CD4-positive, alpha-beta T cell treated with Interleukin-4 for 1 hour (primary cell): ENCODE measurements at places on chromosomes 2 and 18.

GRCh38 chr2:197248623-197249022 is 62.0 kb downstream of the ANKRD44 start:
- DNase-seq, result peak; percentile 44

GRCh38 chr2:234488913-234489451 is 7.9 kb downstream of the ARL4C start:
- DNase-seq, result peak; percentile 79

- DNase-seq, result no peak
These were observed 10.4 kb downstream of the CHMP3 start for GRCh38 chr2:86552889-86553288.

GRCh38 chr18:74496508-74497323 is 553 bp downstream of the CNDP2 start:
- peak; percentile 40 for DNase-seq

DNA sequence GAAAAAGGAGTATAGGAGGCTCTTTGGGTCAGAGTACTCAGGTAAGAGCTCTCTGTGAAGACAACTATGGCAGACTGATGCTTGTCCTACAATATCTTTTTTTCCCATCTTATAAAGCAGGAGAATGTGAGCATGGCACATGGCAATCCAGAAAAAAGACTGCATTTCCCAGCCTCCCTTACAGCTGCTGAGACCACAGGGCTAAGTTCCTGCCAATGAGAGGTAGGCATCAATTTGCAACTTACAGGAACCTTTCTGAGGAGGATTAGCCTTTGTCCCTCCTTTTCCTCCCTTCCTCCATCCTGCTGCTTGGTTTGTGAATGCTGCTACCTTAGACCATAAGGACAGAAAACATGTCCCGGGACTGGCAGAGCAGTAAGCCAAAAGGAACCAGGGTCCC is 37.8 kb upstream of the ST8SIA5 start:
- DNase-seq, result no peak

- DNase-seq, result no peak
These were observed 603.5 kb downstream of the XIRP2 start for GRCh38 chr2:167491788-167492187.

GRCh38 chr2:197442857-197443256 is 8.0 kb upstream of the SF3B1 start:
- no peak for DNase-seq

DNA sequence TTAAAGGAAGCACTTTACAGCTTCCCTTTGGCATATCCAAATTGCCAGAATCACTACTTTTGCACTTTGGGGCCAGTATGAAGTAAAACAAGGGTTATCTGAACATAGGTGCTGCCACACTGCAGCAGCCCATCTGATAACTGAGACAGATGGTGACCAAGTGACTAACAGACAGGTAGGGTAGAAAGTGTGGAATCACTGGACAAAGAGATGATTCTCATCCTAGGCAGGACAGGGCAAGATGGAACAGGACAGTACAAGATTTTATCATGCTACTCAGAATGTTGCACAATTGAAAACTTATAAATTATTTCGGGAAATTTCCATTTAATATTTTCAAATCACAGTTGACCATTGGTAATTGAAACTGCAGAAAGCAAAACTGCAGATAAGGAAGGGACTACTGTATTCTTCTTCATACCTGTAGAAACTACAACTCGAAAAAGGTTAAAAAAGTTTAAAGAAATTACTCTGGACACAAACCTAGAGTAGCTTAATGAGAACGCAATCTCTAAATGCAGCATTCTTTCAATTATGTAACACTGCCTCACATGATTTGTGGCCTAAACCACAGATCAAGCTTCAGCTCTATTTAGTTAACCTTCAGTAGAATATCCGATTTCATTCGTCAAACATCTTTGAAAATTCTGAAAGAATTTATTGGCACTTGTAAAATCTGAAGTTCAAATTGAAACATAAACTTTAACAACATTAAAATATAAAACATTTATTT is 31.4 kb downstream of the HEATR5B start:
- DNase-seq, result no peak

DNA sequence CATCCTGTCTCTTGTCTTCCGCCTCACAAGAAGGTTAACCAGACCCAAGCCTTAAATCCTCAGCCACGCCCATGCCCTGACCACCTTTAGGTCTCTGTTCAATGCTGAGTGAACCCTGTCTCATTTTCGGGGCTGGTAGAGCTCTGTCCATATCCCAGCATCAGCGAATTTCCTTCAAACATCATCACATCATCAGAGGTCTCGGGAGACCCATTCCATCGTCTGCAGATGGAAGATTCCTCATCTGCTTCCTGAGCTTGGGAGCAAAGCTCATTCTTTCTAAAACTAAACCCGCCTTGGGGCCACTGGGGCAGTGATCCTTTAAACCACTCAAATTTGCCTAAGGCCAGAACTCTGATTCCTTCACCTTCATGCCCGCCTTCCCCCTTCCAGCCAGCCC is 173.7 kb downstream of the TTC32 start:
- DNase-seq, result no peak

DNA sequence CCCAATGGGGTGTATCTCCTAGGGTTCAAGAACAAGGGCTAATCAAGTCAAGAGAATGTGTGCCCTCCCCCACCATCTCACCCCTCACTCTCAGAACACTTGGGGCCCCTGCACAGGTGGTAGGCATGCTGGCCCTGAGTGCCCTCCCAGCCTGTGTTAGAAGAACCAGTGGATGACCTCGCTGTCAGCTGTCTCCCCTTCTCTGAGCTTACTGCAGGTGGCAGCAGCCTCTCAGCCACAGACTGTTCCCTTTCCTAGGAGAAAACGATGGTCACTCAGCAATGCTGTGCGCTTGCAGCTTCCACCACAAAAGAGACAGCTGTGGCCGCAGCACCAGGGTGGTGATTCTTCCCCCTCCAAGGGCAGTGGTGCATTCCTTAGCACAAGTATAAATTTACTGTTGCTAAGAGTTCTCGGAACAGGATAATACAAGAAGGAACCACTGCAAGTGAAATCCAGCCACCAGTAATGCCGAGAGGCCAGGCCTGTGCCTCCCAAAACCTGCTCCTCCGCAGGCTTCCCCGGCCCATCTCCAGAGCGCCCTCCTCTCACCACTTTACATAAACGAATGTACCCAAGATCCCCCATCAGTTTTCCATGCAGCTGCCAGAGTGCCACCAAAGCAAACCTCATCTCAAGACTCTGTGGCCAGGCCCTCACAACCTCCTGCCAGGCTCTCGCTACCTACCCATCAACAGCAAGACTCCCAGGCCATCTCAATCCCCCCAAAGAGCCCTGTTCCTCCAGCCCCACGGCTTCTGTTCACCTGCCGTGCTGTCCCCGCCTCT is 935 bp upstream of the RAMP1 start:
- DNase-seq, result peak; percentile 56

- no peak for DNase-seq
These were observed 142.0 kb downstream of the TMEM18 start for GRCh38 chr2:535222-535621.

- DNase-seq, result no peak
These were observed 211.7 kb downstream of the SP3 start for GRCh38 chr2:173753441-173753840.

- DNase-seq, result no peak
These were observed 116.8 kb upstream of the RAB6C start for GRCh38 chr2:129862668-129863067.

DNA sequence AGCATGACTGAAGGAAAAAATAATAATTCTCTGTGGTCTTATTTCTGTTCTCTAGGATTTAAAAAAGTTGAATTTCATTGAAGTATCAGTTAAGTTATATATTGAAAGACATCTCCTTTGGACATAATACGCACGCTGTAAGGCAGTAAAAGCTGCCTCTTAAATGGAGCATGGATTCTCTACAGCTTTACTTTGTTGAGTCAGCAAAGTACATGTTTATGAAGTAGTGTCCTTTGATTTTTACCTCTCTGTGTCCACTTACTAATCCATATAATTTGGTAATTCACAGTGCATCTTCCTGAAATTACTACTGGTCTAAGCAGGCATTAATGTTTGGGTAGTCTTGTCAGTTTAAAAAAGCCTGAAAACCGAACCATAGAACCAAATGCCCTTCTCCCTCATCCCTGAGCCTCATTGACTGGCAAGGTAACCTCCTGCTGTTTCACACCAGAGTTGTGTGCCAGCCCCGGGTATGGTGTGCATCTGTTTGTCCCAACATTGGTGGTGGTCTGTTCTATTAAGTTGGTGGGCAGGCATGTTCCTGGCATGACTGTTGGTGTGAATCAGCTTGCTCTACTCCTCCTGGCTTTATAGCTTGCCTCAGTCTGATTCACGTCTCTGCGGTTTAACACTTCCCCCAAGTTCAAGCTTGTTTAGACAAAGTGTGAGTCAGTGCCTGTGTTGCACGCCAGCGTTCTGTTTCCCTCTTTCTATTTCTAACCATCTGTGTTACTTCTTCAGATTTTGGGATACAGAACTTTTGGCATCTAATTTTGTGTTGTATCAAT is 71.0 kb upstream of the ITM2C start:
- DNase-seq, result peak; percentile 74

DNA sequence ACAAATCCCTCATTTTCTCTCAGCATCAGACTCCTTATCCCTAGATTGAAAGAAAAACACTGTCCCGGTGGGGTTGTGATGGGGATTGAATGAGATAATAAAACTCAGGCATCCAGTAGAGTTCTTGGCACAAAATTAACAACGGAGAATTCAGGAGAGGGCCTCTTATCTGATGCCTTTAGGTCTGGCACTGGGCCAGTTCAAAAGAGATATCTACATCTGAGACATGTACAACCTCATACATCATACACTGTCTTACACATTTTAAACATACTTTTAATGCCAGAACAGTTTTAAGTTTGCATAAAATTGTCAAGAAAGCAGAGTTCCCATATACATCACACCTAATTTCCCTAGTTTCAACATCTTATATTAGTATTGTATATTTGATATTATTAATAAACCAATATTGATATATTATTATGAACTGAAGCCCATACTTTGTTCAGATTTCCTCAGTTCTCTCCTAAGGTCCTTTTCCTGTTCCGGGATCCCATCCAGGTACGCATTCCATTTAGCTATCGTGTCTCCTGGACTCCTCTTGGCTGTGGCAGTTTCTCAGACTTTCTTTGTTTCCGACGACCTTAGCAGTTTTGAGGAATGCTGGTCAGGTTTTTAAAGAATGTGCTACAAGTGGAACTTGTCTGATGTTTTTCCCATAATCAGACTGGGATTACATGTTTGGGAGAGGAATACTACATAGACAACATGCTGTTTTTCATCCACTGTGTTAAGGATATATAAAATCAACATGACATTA is 27.8 kb downstream of the NXPH2 start:
- no peak for DNase-seq

DNA sequence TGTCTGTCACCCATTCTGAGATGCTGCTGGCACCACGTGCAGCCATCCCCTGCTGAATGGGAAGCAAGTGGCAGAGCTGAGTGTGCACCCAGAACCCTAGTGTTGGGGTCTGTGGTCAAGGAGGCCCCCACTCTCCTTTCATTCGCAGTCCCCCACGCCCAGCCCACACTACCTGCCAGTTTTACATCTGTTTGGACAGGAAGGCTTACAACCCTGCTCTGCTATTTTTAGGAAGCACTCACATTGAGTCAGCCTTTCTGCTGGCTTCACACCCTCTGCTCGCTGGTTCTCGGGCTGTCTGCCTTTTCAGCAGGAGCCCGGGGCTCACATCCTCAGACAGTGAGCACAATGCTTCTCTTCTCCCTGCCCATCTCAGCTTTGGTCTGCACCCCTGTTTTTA is 10.7 kb upstream of the ADCY3 start:
- no peak for DNase-seq

DNA sequence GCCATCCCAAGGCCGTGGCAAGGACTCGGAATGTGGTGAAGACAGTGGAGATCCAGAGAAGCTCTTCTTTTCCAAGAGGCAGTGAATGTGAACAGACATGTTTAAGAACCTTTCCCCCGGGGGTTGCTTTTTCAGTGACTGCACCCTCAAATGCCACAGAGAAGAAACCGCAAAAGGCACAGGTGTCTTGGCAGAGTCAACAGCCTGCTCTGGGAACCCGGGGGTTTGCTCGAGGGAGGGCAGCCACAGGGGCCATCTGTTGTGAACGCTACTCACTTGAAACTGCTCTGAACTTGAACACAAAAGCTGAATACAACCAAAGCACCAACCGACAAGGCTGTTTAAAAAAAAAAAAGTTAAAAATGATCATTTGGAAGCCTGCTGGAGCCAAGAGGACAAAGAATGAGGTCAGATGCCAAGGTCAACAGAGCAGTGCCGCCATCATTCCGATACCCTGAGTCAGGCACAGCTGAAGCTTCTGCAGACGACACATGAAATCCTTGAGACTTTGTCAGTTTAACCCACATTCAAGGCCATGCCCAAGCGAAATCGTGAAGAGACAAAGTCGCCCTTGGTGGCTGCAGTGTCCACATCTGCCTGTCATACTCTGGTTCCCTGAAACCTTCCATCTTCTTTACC is 47.4 kb downstream of the PSMG2 start:
- DNase-seq, result peak; percentile 10

DNA sequence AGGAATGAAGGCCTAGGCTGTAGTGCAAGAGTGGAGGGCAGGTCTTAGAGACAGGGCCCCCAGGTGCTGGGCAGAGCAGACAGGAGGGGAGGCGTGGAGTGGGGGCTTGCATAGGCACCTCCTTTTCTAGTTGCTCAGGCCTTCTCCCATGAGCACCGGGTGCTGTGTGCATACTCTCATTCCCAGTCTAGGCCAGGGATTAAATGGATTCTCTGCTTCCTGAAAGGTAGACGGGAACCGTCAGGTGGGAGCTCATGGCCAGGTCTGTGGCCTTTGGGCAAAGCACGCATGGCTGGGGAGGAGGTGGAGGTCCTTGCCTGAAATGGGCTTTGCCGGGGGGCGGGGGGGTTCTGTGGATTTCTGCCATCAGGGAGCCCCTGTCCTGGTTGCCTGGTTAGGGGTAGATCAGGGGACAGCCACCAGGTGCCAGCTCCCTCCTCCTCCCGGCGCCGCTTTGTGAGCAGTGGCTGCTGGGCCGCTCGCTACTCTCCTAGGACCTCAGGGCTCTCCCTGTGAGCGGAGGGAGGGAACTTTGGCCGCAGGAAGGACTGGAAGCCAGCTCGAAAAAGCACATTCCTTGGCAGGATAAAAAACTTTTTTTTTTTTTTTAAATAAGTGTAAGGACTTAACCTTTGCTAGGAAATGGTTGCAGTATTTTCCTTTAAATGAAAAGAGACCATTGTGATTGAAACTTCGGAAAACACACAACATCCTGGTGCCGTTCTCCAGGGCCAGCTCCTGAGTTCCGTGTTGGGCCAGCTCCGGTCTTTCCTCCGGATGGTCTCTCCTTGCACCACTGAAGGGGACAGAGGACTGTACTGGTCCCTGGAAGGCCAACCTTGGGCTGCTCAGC is 82.8 kb upstream of the HAAO start:
- DNase-seq, result no peak

GRCh38 chr2:55156984-55157383 is 75.1 kb downstream of the CLHC1 start:
- no peak for DNase-seq

- no peak for DNase-seq
These were observed 241.9 kb upstream of the PXDN start for GRCh38 chr2:1986166-1986565.

- DNase-seq, result no peak
These were observed 13.6 kb downstream of the TCF23 start for GRCh38 chr2:27162151-27163121.

DNA sequence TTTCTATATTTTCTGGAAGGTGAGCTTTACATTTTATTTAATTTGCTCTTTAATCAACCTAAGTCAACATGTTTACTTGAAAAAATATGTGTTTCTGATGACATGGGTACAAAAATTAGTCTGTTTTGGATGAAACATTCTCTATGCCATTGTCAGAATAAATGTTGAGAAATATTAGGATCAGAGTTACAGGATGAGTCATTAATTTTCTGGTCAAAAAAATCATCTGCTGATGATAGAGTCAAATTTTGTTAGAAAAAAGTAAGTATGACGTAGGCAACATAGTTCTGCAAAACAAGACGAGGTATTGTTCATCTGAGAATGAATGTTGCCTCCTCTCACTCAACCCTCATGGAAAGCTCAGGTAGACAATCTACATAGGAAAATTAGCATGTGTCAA is 107.6 kb upstream of the CAVIN2 start:
- DNase-seq, result no peak
